OCI-LY7 (cell line): ENCODE measurements at places on chromosomes 12 and 14. TPM values are rescaled to one million over a fixed set of nuclear protein-coding genes. Genes with fewer than 3 reads are reported as not detected.

Gene SLC7A8
- 6.2 and 11.4 TPM in 2 replicates for total RNA-seq

Gene HOXC11
- 2.7 and 3.8 TPM in 2 replicates for total RNA-seq

Gene FOXA1
- total RNA-seq: not detected in 2 replicates

Gene HPD
- not detected in 2 replicates for total RNA-seq

Gene EEA1
- 11.9 and 12.1 TPM in 2 replicates for total RNA-seq

Gene SERPINA9
- total RNA-seq: not detected in 2 replicates

Gene CDKN3
- total RNA-seq: 157 and 189 TPM in 2 replicates

Gene CYP46A1
- 10.8 and 11.0 TPM in 2 replicates for total RNA-seq

Gene LIN7A
- 0.39 and 0.61 TPM in 2 replicates for total RNA-seq

Gene SLIRP
- total RNA-seq: 129 and 159 TPM in 2 replicates

Gene BBS10
- total RNA-seq: 5.5 and 6.3 TPM in 2 replicates

Gene YBX3
- total RNA-seq: 220 and 223 TPM in 2 replicates

Gene GPR137C
- total RNA-seq: 3.2 and 3.9 TPM in 2 replicates

Gene GTF2A1
- 69.8 and 70.6 TPM in 2 replicates for total RNA-seq

Gene CLEC4C
- not detected in 2 replicates for total RNA-seq

Gene MYO1H
- 0.11 and 0.59 TPM in 2 replicates for total RNA-seq

Gene ITGA7
- total RNA-seq: 3.3 and 4.0 TPM in 2 replicates

Gene TDRD9
- not detected in 2 replicates for total RNA-seq

Gene SLC8A3
- not detected in 2 replicates for total RNA-seq

Gene PRKAG1
- total RNA-seq: 41.5 and 45.9 TPM in 2 replicates

Gene VASH1
- total RNA-seq: not detected in 2 replicates

Gene PSEN1
- 24.4 and 25.9 TPM in 2 replicates for total RNA-seq

Gene ADAM21
- not detected in 2 replicates for total RNA-seq

Gene TMTC1
- not detected in 2 replicates for total RNA-seq

Gene C12orf50
- total RNA-seq: 0.08 TPM in 1 of 2 replicates, not detected in the other

Gene GSC
- total RNA-seq: not detected in 2 replicates

Gene ACRBP
- 9.3 and 9.4 TPM in 2 replicates for total RNA-seq

Gene PEX5
- total RNA-seq: 99.9 and 107 TPM in 2 replicates

Gene MUCL1
- total RNA-seq: not detected in 2 replicates

Gene PRR4
- total RNA-seq: 1.3 TPM in 1 of 2 replicates, not detected in the other

Gene SLC6A13
- not detected in 2 replicates for total RNA-seq

Gene CCDC196
- not detected in 2 replicates for total RNA-seq

Gene RASSF9
- not detected in 2 replicates for total RNA-seq

Gene SERPINA10
- total RNA-seq: not detected in 2 replicates

Gene TMTC3
- total RNA-seq: 9.4 and 9.9 TPM in 2 replicates

Gene GNPTAB
- 66.5 and 72.0 TPM in 2 replicates for total RNA-seq

Gene PIWIL1
- not detected in 2 replicates for total RNA-seq

Gene PLEKHH1
- total RNA-seq: not detected in 2 replicates

Gene GDF3
- total RNA-seq: not detected in 2 replicates

Gene DHRS4L2
- total RNA-seq: 18.6 and 18.8 TPM in 2 replicates

Gene KRT3
- not detected in 2 replicates for total RNA-seq

Gene RNASE7
- total RNA-seq: not detected in 2 replicates

Gene C1S
- total RNA-seq: 3.6 and 5.2 TPM in 2 replicates

Gene ADSS1
- total RNA-seq: 2.1 and 2.8 TPM in 2 replicates

Gene PTPRO
- total RNA-seq: 0.23 TPM in 1 of 2 replicates, not detected in the other
